ENCODE measurements at places on chromosomes 12 and 14.

GRCh38 chr14:39102265-39102968 is 618 bp downstream of the SEC23A start:
- no peak for DNase-seq

DNA sequence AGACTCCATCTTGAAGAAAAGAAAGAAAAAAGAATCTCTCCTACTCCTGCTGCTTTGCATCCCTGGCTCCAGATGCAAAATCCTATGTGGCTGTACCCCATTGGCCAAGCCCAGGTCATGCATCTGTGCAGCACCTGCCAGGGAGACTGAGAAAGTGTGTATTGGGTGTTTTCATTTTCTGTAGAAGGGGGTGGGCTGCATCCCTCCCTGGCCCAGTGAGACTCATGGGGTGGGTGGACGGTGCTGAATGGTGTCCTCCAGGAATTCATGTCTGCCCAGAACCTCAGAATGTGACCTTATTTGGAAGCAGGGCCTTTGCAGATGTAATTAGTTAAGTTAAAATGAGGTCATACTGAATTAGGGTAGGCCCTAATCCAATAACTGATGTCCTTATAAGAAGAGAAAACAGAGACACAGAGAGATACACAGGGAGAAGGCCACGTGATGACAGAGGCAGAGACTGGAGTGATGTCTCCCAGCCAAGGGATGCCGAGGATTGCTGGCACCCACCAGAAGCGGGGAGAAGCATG is 23.2 kb downstream of the MOAP1 start:
- DNase-seq: no peak

- DNase-seq: no peak
These were observed 378.4 kb downstream of the CCDC91 start for GRCh38 chr12:28568704-28569103.

DNA sequence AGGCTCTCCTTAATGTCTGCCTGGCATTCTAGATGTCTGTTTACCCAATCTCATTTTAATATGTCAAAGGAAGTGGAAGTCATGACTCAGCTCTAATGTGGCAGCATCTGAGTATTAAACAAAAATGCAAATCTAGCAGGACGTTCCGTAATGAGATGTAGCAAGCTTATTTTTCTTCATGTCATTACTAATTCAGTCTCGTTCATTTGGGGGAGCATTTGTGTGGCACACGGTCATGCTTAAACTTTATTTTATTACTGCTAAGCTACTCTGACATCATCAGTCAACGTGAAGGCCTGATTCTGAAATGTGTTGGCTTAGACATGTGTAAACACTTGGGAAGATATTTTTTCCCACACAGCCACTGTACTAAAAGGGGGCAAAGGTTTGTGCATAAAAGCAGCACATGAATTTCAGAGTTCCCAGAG is 326.7 kb upstream of the TMPO start:
- no peak for DNase-seq

GRCh38 chr12:111901182-111901581 is 59.2 kb downstream of the MAPKAPK5 start:
- no peak for DNase-seq

- DNase-seq: no peak
These were observed 51.4 kb downstream of the HMGA2 start for GRCh38 chr12:65875640-65876071.

DNA sequence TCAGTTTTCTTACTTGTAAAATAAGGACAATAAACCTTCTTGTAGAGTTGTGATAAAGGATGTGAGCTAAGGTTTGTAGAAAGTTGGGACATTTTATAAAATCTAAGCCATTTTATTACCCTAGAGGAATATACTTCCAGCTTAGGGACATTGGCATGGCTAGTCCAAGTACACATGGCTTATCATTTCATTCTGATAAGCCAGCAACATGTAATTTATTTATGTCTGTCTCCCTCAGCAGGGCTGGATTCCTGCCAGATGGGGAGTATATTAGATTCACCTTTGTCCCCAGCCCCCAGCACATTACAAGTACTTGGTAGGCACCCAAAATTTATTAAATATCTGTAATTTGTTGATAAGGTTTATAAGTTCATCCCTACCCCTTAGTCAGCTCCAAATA is 6.3 kb upstream of the ATG14 start:
- DNase-seq: no peak

DNA sequence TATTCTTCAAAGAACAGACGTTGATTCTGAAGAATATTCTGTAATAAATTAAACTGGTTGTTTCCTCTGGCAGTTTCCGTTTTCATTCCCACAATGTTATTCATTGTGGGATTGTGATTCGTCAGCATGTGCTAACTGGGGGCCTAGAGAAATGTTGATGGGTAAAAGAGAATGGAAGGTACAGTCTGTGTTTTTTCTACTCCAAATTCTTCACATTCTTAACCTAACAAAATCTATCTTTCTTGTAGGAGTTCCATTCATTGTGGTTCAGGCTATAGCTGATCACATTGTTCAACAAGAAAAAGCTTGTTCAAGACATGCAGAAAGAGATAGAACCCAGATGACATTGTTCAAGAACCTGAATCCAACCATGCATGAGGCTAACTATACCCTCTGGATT is 5.9 kb downstream of the CD163 start:
- no peak for DNase-seq

DNA sequence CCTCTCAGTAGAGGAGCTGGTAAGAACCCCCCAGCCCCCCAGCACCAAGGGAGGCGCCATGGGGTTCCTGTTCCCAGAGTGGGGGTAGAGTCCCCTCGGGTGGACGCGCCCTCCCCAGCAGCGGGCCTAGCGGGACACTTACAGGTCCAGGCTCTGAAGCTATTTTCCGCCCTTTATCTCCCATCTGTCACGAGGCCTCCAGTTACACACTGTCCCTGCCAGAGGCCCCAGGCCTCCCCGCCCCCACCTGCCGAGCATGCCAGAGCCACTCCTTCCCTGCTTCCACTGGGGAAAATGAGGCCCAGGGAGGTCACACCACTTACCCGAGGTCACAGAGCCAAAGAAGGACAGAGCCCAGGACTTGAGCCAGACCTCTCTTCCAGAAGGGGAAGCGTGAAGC is 3.1 kb downstream of the C14orf180 start:
- no peak for DNase-seq

- no peak for DNase-seq
These were observed 2.6 kb upstream of the ATN1 start for GRCh38 chr12:6925239-6925539.

DNA sequence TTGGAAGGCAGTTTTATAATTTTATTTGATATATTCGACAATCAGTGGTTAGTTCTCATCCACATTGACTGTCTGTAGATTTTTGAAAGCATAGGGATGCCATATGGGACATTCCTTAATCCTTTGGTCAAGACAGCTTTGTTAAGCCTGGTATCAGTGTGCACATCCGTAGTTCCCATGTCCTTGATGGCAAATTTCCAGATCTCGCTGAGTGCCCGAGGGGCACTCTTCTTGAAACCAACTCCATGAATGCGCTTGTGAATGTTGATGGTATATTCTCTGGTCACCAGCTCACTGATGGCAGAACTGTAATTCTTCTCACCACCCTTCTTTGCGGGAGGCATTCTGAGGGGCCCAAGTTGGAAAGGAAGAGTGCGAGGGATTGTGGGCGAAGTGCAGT is 6.1 kb upstream of the DENND5B start:
- DNase-seq: no peak

GRCh38 chr14:94581127-94581999 is at the start of gene SERPINA5:
Gene SERPINA5, plus strand, starts transcription at chr14:94581426. Its CDS starts 5,937 bp downstream, at chr14:94587363.
- no peak for DNase-seq

DNA sequence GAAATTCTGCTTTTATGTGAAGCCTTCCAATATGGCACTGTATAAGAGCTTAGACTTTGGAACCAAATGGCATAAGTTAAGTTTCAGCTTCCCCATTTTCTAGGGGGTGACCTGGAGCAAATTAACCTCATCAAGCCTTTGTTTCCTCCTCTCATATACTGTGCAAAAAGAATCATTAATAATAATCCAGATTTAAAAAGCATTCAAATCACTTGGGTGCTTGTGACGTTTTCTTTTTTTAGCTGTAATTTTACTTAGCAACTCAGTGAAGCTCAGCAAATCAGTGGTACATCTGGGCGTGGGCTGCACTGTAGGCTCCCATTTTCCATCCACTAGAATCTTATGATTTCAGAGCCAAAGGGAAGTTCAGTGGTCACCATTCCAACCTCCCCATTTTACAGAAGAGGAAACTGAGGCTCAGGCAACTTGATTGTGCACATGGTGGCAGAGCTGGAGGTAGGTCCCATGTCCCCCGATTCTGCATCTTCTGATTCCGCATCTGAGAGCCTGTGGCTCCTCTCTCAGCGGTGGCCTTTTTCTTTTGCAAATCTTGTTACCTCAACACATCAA is 131.2 kb downstream of the SNAPC1 start:
- no peak for DNase-seq

DNA sequence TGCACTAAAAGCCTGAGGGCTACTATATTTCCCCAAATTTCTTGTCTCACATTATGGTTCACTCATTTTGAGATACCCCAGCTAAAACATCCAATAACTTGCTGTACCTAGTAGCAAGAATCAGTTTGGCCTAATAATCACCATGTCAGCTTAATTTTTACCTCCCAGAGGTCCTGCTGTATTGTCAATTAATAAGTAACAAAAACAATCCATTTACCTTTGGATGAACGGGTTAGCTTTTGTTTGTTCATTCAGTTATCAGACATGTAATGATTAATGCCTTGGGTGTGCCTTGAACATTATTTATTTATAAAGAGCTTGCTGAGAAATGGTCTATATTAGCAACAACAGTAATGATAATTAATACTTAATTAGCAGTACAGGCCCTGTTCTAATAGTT is 57.0 kb downstream of the MON2 start:
- no peak for DNase-seq

DNA sequence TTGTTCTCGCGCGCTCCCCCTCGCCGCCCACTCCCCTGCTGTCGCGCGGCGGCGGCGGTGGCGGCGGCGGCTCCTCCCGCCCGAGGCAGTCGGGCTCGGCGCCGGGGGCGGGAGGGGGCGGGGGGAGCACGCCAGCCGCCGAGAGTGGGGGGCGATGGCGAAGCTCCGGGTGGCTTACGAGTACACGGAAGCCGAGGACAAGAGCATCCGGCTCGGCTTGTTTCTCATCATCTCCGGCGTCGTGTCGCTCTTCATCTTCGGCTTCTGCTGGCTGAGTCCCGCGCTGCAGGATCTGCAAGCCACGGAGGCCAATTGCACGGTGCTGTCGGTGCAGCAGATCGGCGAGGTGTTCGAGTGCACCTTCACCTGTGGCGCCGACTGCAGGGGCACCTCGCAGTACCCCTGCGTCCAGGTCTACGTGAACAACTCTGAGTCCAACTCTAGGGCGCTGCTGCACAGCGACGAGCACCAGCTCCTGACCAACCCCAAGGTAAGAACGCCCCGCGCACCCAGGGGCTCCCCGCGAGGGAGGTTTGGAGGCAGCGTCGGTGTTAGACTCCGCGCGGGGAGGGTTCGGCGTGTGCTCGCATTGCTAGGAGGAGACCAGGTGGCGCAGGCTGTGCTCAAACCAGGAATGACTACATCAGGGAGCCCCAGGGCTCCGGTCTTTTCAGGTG is 629 bp downstream of the KCNMB4 start:
- no peak for DNase-seq

GRCh38 chr12:111624540-111624939 is 25.4 kb upstream of the ATXN2 start:
- no peak for DNase-seq

DNA sequence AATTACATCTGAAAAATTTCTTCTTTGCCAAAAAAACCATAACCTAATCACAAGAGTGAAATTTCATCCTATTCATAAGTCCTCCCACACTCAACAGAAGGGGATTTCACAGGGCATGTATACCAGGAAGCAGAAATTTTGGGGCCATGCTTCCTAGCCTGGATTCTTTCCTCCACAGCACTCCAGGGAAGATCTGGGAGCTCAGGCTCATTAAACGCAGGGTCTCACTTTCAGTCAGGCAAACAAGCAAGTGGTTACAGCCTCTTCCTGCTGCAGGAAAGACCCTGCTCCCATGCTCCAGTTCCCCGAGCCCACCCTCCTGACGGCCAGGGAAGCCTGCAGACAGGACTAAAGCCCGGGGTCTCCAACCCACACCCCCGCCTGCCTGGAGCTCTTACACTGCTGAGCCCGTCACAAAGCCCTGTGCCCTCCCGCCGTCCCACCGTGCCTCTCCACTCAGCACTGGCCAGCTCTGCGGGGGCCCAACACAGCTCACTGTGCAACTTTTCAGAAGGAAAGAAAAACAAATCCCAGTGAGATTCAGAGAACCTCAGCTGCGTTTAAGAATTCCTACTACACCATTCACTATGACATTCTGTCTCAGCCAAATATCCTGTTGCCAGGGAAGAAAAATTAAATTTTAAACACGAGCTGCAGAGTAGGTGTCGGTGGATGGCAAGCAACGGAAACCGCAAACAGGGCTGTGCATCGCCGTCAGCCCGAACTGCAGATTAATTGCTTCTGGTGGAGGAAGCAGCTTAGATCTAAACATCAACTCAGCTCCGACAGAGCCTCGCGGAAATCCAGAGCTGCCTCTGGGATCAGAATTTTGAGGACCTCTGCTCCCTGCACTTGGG is 106.7 kb upstream of the SFSWAP start:
- no peak for DNase-seq

DNA sequence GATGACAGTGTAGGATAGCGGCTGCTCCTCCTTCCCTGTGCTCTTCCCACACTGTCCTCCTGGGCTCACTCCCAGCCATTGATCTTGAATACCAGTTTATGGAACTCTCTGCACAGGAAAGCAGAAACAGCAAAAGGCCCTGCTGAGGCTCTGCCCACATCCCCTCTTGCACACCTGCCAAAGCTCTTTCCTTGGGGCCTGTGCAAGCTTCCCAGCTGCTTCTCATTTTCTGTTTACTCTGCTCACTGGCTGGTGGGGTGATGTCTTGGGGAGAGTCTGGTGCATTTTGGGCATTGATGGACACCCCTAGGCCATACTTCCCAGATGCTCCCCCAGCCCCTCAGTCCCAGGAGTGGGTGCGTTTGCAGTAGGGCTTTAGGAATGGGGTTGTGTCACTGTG is 361.8 kb downstream of the TMEM121 start:
- DNase-seq: no peak

DNA sequence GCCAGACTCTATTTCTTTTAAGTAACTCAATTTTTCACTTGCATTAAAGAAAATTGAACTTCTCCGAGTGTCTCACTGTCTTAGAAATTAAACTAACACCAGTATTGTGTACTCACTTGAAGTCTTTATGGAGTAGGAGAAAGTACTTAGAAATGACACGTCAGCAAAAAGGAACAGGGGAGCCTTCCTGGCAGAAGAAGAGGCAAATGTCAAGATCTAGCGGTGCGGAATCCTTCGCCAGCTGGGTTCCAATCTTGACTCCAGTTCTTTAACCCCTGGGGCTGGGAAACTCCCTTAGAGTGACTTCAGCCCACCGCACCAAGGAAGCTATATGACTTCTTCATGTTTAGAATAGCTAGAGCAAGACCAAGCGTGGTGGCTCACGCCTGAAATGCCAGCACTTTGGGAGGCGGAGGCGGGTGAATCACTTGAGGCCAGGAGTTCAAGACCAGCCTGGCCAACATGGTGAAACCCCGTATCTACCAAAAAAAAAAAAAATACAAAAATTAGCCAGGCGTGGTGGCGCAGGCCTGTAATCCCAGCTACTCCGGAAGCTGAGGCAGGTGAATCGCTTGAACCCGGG is 34.4 kb downstream of the WBP11 start:
- DNase-seq: no peak
